SHP77 treated with DMSO at 0.1 percent for 48 hours (cell line): ENCODE measurements at places on chromosomes 13 and 19.

DNA sequence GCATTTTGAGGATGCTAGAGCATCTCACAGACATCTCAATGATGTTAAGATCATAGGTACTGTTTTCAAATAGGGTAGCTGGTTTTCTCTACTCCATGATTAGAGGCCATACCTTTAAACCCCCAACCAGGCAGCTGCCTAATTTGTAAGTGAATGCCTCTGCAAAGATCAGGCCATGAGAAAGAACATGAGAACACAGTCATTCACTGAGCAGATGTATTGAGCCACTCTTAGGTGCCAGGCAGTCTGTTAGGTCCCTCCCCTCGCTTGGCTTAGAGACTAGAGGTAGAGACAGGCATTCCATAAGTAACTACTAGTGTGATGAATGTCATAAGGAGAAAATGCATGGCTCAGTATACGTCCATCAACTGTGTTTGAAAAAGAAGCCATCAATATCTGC is 410.0 kb downstream of the FGF9 start:
- DNase-seq, result peak; percentile 31

DNA sequence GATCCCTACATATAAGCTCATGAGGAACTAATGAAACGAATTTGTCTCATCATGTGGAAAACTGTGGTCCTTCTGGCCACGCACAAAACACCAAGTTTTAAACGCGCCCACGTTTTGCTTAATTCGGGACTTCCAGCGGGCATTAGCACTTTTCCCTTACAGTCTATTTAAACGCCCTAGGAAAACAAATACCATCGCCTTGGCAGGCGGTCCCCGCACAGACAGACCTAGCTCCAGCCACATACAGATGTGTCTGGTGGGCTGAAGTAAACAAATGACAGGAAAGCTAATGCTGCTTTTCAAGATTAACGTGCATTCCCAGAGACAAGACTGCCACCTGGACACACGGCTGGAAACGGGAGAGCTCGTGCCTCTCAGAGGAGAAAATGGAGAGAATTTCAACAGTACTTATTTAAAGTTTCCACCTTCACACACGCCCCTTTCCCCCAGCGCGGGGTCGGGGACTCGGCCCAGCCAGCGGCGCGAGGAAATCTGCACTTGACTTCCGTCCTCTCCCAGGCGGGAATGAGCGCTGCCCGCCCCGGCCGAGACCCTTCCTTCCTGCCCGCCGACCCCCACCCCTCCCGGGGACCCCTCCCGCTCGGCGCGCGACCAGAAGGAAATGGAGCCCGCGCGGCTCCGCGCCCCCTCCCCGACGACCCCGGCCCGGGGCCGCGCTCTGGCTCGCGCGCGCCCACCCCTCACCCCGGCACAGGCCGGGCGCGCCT is 931 bp downstream of the USP12 start:
- DNase-seq, result no peak

DNA sequence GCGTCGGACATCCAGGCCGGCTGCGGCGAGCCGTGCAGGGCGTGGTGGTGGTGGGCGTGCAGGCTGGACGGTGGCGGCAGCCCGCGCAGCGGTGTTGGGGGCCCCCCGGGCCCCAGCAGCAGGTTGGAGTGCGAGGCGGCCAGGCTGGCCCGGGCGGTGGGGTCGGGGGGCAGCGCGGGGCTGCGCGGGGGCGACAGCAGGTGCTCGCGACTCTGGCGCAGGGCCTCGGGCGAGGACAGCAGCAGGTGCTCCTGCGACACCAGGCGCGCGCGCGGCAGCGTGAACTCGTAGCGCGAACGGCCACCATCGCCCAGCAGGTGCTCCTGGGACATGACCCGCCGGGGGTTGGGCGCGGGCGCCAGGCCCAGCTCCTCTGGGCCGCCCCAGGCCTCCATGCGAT is 9.8 kb downstream of the SHISA7 start:
- DNase-seq, result no peak

DNA sequence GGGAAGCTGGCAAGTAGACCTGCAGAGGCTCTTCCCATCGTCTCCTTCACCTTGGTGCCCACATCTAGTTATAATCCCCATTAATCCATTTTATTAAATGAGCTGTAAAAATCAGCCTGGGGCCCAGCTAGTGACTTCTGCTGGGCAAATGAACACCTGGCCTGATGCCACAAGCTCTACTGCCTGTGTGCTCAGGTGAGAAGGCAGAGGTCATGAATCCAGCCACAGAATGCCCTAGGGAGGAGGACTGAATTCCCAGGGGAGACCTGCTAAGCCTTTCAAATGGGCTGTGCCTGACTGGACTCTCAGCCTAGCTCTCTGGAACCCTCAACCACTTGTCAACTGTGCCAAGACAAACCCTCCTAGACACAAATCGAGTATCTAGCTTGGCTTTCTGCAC is 74.0 kb downstream of the PDS5B start:
- DNase-seq, result no peak

GRCh38 chr19:39847525-39847924 is 1.3 kb upstream of the FBL start:
- DNase-seq, result no peak

DNA sequence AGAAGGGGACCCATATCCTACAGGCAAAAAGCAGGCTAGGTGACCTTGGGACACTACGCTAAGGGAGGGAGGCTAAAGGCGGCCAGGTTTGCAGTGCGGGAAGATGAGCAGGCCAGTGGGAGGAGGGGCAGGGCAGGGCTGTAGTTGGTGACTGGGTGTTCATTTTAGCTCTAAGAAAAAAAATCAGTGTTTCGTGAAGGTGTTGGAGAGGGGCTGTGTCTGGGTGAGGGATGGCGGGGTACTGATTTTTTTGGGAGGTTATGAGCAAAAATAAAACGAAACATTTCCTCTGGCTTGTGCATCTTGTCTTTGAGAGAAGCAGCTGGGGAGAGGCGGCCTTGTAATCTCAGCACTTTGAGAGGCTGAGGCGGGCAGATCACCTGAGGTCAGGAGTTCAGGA is 4.3 kb upstream of the NUP62 start:
- no peak for DNase-seq

DNA sequence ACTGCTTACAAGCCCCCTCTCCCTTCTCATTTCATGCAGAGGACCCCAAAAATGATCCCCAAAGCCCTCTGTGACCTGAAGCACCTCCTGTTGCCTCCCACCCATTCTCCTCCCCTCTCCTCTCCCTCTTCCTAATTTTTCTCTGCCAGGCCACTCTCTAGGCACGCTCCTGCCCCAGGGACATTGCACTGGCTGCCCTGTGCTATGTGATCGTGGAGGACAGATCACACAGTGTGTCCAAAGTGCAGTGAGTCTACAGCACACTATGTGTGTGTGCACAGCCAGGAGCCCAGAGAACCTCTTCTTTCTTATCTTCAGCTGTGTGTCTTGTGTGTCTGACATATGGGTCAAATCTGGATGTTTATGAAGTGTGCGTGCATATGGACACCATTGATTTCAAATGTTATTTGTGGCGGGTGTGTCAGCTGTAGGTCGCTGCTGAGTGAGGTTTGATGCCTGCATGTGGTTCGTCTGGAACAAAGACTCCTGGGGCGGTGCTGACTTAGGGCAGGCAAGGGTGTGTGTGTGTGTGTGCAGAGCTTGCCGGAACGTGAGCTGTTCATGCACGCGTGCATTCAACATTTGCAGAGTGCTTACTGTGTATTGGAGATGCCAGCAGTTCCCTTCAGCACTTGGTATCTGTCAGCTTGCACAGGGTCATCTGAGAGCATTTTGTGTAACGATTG is 2.1 kb upstream of the KLHL26 start:
- DNase-seq, result no peak

DNA sequence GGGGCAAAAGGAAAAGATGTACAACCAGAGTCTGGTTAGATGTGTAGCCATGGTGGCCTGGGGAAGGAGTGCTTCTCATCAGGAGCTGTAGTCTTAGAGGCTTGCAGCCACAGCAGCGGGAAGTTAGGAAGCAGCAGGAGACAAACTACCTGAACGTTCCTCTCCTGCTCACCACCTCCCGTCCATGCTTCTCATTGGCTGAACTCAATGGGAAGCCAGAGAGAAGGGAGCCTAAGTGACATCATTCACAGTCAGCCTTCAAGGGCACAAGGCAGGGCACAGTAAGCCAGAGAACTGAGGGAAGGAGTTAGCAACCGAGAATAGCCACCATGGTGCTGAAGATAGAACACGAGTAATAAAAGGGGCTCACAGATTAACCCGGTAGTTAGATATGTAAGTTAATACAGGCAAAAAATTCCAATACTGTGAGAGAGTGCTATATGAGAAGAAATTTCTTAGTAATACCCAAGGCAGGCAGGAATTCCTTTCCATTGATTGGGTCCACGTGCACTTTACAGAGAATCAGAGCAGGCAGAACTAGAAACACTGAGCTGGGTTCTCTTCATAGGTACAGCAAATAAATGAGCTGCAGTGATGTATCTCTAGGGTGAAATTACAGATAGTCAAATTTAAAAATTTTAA is 391.5 kb upstream of the DACH1 start:
- DNase-seq, result no peak

GRCh38 chr13:110341445-110342244 is 34.6 kb downstream of the COL4A2 start:
- DNase-seq, result no peak

DNA sequence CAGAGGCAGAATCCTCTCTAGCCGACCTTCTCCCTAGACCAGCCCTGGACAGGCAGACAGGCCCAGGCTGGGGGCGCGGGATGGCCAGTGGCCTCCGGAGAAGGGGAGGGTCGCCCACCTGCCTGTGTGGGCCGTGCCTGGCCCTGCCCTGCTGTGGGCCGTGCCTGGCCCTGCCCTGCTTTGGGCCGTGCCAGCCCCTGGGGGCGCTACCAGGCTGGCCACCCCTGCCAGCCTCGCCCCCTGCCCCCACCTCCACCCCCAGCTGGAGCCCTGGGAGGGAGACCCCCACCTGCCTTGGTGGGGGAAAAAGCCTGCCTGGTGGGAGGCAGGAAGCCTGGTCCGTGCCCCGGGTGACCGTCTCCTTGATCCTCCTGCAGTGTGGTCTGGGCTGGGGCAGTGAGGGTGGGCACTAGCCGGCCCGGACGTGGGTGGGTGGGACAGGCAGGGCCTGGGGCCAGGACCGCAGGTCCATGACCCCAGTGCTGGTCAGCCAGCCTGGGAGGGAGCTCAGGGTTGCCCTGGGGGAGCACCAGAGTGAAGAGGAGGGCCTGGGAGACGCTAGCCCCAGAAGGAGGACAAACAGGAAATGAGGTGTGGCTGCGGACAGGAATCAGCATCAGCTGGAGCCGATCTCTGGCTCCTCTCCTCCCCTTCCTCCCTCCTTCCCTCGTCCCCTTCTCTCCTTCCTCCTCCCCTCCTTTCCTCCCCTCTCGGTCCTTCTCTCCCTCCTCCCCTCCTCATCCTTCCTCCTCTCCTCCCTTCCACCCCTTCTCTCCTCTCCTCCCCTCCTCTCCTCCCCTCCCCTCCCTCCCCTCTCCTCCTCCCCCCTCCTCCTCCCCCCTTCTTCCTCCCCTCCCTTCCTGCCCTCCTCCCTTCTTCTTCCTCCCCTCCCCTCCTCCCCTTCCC is 5.1 kb upstream of the MKNK2 start:
- DNase-seq, result peak; percentile 15

DNA sequence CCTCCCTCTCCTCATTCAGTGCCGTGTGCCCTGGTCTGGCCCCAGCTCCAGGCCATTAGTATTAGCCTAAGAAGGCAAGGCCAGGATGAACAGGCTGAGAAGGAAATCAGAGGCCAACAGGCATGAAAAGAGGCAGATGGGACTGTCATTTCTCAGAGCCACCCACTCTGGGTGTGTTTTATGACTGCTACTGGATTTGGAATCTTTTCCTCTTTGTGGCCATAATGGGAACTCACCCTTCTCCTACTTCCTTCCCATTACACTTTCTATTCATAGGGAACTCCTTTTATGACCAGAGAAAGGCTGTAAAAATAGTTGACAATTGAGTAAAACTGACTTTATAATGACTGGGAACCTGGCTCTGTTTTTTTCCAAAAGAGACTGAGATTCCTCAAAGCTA is 17.7 kb downstream of the CEACAM8 start:
- DNase-seq, result no peak

GRCh38 chr13:110089100-110089499 is 217.9 kb downstream of the COL4A1 start:
- no peak for DNase-seq

DNA sequence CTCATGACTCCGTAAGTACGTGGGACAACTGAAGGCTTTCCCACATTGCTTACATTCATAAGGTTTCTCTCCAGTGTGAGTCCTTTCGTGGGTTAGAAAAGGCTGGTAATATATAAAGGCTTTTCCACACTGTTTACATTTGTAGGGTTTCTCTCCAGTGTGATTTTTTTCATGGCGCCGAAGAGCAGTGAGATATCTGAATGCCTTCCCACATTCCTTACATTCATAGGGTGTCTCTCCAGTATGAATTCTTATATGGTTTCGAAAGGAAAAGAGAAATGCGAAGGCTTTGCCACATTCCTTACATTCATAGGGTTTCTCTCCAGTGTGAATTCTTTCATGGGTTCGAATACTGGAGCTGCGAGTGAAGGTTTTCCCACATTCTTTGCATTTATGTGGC is 29.5 kb downstream of the ZNF490 start:
- no peak for DNase-seq

- no peak for DNase-seq
These were observed 27.9 kb upstream of the OR10H1 start for GRCh38 chr19:15843203-15843893.

- no peak for DNase-seq
These were observed 204.6 kb upstream of the TSHZ3 start for GRCh38 chr19:31553846-31554215.

DNA sequence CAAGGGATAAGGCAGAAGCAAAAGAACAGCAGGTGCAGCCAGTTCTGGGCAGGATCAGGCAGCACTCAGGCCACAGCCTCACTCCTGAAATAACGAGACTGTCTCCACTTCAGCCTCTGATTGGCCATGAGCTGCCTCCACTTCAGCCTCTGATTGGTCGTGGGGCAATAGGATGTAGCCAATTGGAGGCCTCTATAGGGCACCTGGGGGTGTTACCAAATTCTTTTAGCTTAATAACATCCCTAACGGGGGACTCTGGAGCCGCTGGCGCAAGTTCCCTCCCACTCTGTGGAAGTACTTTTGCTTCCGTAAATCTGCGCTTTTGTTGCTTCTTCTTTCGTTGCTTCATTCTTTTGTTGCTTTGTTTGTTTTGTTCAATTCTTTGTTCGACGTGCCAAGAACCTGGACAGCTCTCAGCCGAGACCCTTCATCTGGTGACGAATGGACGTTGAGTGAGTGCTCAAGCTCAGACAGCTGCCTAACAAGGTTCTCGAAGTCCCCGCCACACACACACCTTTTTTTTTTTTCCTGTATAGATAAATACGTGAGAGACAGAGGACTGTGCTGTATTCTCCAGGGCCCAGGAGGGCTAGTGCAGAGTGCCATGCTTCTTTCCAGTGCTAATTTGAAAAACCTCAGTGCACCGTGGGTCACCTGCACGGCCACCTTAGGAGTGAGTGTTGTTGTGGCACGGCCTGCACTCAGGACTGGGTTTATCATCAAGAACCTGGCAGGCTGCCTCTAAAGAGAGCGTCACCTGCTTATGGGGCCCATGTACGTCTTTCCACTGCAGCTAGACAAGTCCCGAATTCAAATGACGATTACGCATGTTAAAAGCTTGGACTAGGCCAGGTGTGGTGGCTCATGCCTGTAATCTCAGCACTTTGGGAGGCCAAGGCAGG is 32.0 kb upstream of the TUBGCP3 start:
- DNase-seq, result peak; percentile 100

- no peak for DNase-seq
These were observed 1301.5 kb upstream of the ATXN8OS start for GRCh38 chr13:68806125-68806524.
